ENCODE measurements at places on chromosomes 11 and 22. TPM values are rescaled to one million over a fixed set of nuclear protein-coding genes. Genes with fewer than 3 reads are reported as not detected.

Gene CATSPERZ
- total RNA-seq, result not detected

Gene SYT13
- 3.9 TPM for total RNA-seq

Gene SHISAL1
- total RNA-seq, result 32.4 TPM

Gene EIF3F
- total RNA-seq, result 233 TPM

Gene OR2AT4
- total RNA-seq, result not detected

Gene SPTBN2
- 0.33 TPM for total RNA-seq

Gene OR52E8
- not detected for total RNA-seq

Gene MS4A3
- total RNA-seq, result not detected

Gene GNG3
- total RNA-seq, result 1.4 TPM

- no peak for DNase-seq
Measured at GRCh38 chr22:37404091-37404490, 23.2 kb downstream of the ELFN2 start.

DNA sequence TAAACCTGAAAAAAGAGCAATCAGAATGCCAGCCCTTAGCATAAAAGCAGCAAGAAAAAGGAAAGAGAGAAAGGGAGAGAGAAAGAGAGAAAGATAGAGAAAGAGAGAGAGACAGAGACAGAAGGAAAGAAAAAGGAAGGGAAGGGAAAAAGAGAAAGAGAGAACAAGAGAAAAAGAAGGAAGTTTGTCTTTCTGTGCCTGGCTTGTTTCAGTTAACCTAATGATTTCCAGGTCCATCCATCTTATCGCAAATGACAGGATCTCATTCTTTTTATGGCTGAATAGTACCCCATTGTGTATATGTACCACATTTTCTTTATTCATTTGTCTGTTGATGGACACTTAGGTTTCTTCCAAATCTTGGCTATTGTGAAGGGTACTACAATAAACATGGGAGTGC lies 230.8 kb downstream of the GUCY1A2 start:
- no peak for DNase-seq

DNA sequence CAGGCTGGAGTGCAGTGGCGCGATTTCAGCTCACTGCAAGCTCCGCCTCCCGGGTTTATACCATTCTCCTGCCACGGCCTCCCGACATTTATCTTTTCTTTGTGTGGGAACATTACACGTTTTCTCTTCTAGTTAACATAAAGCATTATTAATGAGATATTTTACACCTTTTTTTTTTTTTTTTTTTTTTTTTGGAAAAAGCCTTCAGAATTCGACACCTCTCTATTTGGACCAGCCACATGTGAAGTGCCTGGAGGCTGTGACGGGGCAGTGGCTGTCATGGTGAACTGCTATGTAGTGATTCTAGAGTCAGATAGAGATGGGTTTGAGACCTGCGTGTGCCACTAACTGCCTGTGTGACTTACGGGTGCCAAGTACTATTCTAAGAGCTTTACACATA lies 64.3 kb downstream of the SMIM38 start:
- DNase-seq, result peak; percentile 22

DNA sequence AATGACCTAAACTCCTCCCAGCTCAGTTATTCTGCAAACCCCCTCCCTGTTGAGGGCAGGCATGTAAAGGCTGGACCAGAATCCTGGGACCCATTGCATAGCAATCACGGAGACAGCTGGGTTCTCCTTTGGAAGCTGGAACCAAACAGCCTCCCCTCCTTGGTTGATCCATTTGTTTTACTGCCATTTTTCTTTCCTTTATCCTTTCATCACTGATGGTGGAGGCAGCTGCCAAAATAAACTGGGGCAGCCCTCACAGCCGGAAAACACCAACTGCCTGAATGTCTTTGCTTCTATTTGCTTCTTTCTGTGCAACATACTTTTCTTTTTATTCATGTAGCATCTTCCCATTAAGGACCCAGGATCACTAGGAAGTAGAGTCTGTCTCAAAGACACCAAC lies 150.0 kb upstream of the SYT13 start:
- DNase-seq, result no peak

DNA sequence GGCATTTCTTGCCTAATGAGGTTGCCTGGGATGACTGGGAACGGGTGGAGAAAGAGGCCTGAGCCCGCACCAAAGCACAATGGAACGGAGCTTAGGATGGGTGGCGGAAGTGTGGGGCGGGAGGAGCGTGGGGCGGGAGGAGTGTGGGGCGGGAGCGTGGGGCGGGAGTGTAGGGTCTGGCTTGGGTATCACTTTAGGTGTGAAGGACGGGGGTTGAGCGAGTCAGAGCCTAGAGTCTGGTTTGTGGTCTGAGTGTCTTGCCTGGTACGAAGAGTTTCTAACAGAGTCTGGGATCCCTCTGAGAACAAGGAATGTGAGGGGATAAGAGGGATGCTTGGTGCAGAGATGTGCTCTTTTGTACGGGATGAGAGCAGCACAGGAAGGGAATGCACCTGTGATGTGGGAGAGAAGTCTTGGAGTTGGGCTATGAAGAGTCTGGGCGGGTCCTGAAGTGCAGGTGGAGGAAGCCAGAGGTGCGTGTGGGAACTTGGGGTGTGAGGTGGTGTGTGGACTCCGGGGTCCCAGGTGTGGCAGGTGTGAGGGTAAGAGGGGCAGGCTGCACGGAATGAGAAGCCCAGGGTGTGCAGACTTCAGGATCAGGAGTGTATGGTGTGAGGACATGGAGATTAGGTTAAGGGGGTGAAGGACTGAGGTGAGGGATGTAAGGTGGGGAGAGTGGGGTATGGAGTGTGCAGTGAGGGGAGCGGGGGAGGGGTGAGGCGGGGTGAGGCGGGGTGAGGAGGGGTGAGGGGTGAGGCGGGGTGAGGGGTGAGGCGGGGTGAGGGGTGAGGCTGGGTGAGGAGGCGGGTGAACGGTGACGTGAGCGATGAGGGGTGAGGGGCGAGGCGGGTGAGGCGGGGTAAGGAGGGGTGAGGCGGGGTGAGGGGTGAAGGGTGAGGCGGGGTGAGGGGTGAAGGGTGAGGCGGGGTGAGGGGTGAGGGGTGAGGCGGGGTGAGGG lies 1.0 kb downstream of the SYCE3 start:
- DNase-seq, result peak; percentile 64

DNA sequence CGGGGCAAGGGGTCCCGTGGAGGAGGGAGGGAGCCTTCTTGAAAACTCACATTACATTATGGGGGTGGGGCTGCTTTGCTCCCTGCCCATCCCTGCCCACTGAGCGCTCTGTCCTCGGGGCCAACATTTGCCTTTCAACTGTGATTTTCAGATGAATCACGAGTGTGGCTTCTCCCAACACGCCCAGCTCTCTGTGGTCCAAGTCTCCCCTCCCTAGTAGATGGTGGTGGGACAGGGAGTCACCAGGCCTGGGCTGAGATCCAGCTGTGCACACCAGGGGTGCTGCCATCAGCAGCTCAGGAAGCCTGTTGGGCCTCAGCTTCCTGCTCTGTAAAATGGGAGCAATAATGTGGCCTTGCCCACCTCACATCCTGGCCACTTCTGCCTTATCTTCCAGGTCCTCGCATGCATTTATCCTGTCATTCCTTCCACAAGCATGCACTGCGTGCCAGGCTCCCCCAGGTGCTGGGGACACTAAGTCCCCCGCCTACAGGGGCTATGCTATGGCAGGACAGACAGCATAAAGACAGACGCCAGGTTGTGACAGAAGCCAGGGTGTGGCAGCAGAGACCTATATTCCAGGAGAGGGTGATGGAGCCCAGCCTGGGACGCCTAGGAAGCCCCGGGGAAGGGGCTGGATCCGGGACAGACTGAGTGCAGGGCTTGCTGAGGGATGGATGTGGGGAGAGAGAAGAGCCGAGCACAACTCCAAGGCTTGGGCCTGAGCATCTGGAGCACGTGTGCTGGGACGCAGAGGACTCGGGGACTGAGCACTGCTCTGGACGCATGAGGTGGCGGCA lies 30.5 kb downstream of the NFAM1 start:
- DNase-seq, result no peak

DNA sequence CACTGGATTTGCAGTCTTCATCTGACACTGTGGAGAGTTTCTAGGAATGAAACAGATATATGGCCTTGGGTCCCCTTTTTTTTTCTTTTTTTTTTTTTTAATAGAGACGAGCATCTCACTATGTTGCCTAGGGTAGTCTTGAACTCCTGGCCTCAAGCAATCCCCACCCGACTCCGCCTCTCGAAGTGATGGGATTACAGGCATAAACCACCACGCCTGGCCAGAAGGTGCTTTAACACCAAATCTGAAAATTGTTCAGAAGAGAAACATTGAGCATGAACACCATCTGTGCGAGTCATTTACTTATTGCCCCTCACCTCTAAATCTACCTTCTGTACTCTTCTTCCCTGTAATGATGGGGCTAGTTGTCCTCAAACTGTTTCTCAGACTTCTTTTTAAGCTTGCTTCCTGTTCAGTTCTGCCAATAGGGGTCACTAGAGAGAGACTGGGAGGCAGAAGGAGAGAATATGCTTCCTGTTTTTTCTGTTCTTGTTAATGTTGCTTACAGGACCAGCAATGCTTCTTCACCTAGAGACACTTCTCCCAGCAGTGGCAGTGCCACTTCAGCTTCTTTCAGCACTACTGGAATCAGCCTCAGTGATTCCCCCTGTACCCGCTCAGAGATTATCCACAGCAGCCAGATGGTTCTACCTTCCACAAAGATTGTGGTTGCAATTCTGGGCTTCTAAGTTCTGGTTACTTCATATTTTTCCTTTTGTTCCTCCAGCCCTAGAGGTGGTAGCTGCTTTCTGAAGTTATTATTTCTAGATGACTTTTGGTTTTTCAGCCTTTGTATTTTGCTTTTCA lies 20.8 kb upstream of the ZBED5 start:
- no peak for DNase-seq

DNA sequence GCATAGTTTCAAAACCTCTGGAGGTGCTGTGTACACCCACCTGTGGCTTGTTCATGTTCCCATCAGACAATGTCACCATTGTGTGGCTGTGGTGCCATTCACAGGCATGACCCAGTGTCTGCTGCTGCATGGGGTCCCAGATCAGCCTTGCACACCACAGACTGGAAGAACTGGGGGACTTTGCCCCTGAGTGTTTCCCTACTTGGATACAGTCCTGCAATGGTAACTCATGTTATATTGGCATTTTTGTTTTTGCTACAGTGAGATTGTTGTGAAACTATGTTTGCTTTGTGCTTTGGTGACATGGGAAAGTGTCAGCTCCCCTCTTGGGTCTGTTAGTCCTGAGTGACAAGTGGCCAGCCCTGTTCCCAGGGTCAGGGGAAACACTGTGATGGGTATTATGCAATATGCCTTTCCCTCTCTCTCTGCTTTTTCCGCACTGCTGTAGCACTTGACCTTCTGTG lies 108.8 kb downstream of the NAV2 start:
- DNase-seq, result no peak

- DNase-seq, result no peak
Measured at GRCh38 chr22:33451866-33452469, 393.8 kb upstream of the SYN3 start.

DNA sequence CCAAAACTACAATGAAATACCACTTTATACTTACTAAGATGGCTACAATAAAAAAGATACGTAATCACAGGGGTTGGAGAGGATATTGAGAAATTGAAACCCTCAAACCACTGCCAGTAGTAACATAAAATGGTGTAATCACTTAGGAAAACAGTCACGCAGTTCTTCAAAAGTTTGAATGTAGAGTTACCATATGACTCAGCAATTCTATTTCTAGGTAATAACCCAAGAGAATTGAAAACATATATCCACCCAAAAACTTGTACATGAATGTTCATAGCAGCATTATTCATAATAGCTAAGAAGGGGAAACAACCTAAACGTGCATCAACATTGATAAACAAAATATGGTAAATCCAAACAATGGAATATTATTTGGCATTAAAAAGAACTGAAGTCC lies 24.4 kb upstream of the PSMA1 start:
- DNase-seq, result no peak

- peak; percentile 88 for DNase-seq
Measured at GRCh38 chr11:43923406-43924111, 18.9 kb upstream of the C11orf96 start.

DNA sequence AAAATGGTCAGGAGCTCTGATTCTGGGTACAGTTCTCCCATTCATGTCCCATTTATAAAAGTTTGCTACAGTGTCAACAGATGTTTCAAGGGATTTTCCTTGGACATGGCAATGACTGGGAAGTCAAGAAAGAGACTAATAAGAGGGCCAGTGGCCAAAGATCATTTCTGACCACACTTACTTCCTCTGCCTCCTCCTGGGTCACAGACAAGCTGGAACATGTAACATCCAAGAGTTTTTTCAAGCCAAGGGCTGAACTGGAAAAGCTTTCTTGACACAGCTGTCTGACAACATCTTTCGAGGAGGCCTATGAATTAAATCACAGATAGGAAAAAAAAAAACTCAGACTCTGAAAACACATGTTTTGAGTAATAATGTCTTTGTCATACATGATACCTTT lies 8.7 kb downstream of the COMMD9 start:
- DNase-seq, result no peak

DNA sequence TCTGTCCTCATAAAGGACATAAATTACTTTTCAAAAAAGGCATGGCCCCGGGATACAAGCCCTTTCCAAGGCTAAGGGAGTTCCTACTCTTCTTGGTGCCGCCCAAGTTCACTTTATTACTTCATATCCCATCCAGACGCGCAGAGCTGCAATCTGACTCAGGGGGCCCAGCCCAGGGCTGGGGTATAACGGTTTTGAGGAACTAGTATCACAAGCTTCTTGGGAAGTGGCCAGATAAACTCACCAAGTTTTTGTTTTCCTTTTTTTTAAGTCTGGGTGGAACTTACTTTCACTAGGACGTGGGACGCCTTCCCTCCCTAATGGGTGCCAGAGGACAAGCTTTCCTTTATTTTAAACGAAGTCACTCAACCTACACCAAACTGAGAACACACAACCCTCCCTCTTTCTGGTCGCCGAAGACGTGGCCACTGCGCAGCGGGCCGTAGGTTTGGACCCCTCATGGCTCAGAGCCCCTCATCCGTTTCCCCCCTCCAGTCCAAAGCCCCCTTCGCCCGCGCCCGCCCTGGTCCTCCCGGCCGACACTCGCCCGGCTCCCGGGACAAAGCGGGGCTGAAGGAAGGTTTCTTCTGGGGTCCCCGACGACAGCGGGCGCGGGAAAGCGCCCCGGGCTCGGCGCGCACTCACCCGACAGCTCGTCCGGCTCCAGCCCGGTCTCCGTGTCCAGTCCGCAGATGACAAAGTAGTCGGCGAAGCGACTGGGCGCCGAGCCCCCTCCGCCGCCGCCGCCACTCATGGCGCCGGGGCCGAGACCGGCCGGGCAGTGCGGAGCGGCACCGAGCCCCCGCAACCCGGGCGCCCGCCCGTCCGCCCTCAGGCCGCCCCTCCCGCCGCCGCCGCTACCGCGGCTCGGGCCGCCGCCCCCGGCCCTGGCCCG lies 587 bp downstream of the DENND5A start:
- DNase-seq, result peak; percentile 87
